ENCODE measurements at places on chromosomes 11 and 22. TPM values are rescaled to one million over a fixed set of nuclear protein-coding genes. Genes with fewer than 3 reads are reported as not detected.
A peak's percentile ranks its signal among the peaks of the same experiment; 100 is the strongest.

- peak; percentile 73 for DNase-seq
Observed at GRCh38 chr11:94771390-94771789, 3.2 kb downstream of the AMOTL1 start.

DNA sequence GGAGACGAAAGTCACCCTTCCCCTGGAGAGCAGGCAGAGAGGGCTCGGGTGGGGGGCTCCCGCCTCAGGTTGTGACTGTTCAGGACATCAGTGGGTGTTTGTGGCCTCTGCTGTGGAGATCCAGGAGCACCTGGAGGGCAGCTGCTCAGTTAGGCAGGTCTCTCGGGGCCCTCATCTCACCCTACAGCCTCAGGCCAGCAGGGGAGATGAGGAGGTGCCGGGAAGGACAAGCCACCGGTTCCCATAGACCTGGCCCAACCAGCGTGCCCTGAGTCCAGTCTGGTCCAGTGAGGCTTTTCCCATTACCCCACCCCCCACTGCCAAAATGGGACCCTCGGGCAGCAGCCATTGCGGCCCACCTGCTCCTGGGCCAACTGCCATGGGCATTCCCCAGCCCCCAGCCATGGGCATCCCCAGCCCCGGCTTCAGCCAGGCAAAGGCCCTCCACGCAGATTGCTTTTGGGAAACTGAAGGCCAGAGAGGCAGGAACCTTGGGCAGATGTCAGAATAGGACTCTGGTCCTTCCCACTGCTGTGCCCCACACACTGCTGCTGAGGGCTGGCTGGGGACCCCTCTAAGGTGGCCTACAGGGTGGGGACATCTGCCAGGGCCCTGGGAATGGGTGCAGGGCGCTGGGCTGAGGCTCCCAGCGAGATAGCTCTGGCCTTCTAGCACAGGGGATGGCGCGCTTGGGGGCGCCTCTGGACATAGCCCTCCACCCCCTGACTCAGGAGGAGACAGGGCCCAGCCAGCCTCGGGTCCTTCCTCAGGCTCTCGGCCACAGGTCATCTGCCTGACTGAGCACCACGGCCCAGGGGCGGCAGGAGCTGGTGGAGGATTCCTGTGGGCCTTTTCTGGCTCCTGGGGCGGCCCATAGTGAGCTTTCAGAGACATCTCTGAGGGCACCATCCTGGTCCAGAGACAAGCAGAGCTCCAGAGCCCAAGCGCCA, 4.8 kb downstream of the PIM3 start:
- peak; percentile 67 for DNase-seq

- DNase-seq, result no peak
Observed at GRCh38 chr11:85813721-85814120, 2.8 kb upstream of the SYTL2 start.

DNA sequence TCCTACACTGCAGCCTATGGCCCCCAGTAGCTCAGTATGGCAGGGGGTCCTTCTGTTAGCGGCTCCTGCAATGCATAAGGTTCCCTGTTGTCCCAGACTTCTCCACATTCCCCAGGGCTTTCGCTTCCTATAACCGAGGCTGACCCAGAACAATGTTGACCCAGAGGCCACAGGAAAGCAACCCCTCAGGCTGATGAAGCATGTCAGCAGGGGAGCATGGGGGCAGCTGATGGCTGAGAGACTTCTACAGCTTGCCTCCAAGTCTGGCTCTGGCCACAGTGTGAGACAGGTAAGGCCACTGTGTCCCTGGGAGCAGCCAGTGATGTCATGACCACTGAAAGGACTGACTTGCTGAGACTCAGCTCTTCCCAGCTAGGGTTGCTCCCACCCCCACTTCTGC, 12.5 kb upstream of the PPFIBP2 start:
- no peak for DNase-seq

GRCh38 chr22:32339190-32340012, 18.3 kb upstream of the RFPL3 start:
- DNase-seq, result no peak

DNA sequence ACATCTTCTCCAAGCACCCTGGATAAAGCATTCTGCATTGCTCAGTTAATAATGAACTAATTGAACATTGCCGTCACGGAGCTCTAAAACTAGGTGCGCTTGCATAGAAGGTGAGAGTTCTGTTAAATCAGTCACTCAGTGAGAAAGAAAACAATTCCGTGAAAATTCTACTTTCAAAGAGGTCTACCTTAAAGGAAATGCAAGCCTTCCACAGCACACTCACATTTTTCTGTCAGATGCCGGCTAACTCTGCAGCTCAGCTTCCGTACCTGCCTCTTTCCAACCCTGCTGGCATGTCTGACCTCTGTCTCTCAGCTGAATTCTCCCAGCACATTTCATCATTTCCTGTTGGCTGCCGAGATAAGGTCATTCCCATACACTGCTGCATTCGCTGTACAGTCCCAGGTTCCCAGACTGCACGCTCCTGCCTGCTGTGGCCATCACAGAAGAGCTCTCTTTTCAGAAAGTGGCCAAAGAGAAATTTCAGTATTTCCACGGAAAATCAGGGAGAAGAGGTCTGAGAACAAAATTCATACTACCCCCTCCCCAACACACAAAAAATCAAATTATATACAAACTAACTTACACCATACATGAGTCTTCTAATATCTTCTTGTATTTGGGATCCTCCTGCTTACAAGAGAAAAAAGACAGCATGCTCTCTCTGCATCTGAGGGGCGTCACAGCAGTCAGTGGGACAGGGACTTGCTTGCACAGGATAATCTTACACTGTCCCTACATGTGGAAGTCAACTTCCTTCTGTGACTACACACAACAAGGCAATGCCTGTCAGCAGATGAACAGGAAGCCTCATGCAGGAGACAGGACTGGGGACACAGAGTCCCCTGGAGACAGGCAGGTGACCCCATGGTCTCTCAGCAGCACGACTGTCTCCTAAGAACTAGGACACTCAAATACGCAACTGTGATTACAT, 55.1 kb downstream of the PACSIN2 start:
- DNase-seq, result peak; percentile 77

GRCh38 chr22:22515890-22516289, 4.2 kb downstream of the ZNF280A start:
- no peak for DNase-seq

DNA sequence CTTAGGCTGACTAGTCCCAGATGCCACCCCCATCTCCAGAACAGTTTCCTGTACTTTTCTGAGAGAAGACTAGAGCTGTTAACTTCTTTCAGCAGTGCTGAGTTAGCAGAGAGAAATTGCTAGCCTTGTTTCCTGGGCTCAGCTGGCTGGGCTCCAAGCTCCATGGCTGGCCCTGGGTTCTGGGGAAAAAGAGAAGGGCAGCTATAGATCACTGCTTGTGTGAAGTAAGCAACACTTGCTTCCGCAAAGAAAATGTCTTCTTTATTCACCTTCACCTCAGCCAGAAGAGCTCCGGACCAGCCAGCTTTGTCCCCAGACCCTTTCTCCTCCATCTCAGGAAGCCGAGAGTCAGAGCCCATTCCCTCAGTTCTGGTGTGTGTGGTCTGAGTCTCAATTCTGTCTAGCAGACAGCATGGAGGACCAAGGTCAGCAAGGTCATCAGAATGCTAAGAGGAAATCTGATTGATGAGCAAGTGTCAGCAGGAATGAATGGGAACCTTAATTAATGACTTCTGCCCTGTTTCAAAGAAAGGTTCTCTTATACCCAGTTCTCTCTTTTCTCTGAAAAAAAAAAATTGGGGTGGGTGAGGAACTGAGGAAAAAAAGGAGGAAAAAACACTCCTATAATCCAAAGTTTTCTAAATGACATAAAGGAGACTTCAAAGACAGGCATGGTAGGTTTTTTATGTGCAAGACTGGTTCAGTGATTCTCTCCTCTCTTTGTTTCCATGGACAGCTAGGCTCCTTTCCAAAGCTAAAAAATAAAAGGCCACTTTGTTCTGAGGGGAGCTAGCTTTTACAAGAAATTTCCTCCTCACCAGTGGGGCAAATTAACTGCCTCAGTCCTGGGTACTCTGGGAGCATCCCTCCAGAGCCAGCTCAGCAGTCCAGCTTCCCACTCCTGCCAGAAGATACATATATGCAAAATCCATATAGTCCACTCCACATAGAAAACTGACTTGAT, 63.6 kb upstream of the FAM181B start:
- DNase-seq, result no peak

GRCh38 chr11:45057938-45058646, 88.3 kb upstream of the PRDM11 start:
- no peak for DNase-seq

DNA sequence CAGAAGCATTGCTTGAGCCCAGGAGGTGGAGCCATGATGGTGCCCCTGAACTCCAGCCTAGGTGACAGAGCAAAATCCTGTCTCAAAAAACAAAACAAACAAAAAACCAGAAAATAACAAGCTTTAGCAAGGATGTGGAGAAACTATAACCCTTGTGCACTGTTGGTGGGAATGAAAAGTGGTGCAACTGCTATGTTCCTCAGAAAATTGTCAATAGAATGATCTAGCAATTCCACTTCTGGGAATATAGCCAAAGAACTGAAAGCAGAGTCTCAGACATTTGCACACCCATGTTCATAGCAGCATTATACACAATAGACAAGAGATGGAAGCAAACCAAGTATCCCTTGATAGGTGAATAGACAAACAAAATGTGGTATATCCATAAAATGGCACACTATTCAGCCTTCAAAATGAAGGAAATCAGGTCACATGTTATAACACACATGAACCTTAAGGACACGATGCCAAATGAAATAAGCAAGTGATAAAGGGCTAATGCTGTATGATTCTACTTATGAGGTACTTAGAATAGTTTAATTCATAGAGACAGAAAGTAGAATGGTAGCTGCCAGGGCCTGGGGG, 15.9 kb downstream of the KLHL22 start:
- no peak for DNase-seq

DNA sequence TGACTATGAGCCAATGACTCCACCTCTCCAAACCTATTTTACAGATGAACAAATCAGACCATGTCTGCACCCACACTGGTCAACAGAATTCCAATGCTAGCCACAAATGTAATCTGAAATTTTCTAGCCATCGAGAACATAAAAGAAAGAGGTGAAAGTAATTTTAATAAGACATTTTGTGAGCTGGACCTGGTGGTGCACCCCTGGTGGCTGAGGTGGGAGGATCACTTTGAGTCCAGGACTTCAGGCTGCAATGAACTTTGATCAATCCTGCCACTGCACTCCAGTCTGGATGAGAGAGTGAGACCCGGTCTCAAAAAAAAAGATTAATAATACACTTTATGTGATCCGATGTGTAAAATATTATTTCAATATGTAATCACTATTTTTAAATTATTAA, 9.4 kb upstream of the RNF185 start:
- DNase-seq, result no peak

DNA sequence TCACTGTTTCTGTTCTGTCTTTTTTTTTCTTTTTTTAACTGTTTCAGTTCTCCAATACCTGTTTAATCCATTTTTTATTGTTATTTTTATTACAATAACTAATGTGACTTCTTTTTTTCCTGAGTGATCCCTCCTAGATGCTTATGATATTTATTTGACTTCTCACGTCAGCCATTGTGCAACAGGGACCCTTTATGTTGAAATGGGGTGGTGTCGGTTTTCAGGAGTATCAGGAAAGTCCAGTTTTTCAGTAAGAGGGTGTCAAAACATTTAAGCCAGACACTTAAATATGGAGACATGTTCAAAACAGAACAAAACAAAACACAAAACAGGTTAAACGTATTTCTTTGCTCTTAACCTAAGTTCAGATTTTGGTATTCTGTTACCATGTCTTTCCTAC, 418.8 kb downstream of the DYNC2H1 start:
- DNase-seq, result no peak

CD248 gene
- total RNA-seq, result 26.3 TPM

TRIM44 gene
- total RNA-seq, result 37.3 TPM

RFPL2 gene
- total RNA-seq, result not detected

ACRV1 gene
- not detected for total RNA-seq

All from sigmoid colon (tissue), 7 donors.